ENCODE measurements at places on chromosomes 7 and 10.

DNA sequence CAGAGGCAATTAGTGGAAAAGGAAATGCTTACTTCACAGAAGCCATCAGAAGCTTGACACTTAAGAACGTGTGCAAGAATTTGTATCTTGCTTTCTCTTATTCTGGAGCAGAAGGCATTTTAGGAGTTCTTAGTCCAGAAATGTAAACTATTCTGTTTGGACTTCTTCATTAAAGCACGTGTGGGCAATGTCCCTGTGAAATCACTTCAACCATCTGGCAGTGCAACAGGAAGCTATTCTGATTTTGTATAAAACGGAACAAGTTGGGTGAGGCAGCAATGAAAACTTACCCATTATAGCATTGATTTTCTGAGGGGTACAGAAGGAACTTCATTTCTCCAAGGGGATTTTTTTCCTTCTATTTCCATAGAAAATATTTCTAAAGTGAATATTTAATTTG, 21.3 kb upstream of the ARHGAP21 start:
- DNase-seq = no peak

- peak; percentile 92 for DNase-seq
These were observed 71.9 kb upstream of the DUSP5 start for GRCh38 chr10:110425684-110426293.

DNA sequence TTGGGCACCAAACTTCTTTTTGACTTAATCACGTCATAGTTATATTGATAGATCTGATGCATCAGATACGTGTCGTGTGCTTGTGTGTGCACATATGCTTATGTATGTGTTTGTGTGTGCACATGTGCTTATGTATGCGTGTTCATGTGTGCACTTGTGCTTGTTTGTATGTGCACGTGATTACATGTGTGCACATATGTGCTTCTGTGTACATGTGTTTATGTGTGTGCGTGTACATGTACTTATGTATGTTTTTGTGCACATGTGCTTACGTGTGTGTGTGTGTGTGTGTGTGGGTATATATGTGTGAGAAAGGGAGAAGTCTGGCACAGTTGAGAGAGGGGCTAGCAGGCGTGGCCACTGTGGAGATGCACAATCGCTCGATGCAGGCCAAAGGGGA, 173.4 kb downstream of the WDR37 start:
- no peak for DNase-seq

- DNase-seq = no peak
These were observed 201.4 kb upstream of the NPVF start for GRCh38 chr7:25429731-25430130.

DNA sequence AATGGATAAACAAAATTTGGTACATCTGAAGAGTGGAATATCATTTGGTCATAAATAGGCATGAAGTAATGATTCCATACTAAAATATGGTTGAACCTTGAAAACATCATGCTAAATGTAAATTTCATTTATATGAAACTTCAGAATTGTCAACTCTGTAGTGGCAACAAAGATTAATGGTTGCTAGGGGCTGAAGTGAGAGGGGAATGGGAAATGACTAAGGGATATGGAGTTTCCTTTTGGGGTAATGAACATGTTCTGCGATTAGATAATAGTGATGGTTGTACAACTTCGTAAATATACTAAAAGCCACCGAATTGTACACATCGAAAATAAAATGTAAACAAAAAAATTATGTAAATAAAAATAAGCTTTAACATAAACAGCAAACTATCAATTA, 384.1 kb upstream of the STEAP1 start:
- no peak for DNase-seq

- peak; percentile 66 for DNase-seq
These were observed 185.0 kb upstream of the TMEM196 start for GRCh38 chr7:19958309-19958896.

DNA sequence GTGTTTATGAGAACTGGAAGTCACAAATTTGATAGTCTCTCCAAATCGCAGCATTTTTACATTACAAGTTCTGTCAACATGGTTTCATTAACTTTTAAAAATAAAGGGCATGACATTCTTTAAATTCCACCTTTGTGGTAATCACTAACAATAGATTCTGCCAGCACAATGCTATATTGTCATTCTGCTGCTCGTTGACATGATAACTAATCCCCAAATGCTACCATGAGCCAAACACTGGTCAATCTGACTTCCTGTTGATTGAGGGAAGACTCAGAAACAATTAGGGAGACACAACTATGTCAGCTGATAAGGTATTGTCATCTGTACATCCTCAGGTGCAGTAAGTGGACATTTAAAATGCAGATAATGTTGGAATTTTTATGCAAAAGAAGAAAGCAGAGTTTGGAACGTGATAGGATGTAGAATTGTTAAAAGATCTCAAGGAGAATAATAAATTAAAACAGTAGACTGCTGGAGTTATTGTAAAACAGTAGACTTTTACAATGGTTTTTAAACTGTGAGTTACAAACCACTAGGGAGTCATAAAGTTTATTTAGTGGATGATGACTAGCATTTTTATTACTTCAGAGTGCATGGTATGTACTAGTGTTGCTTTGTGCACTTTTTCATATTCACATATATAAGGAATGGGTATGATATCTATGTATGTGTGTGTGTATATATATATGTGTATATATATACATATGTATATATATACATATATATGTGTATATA, 126.4 kb upstream of the DKK1 start:
- DNase-seq = peak; percentile 32

DNA sequence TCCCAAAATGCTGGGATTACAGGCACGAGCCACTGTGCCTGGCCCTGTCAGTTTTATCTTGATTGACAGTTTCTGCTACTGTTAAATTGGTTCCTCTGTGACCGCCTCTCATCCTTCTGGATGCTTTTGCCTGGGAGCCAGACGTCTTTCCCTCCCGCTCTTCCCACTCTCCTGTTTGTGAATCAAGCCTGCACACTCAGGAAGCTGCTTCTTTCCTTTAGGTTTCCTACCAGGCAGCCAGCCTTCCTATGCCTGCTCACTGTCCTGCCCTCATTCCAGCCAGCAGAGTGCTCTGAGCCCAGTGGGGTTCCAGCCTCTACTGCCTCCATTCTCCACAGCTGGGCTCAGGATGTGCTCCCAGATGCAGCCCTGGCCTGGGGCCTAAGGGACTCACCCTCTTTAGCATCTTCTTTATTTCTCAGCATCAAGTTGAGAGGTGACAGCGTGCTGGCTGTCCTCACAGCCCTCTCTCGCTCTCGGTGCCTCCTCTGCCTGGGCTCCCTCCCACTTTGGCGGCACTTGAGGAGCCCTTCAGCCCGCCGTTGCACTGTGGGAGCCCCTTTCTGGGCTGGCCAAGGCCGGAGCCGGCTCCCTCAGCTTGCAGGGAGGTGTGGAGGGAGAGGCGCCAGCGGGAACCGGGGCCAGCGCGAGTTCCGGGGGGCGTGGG, 5.1 kb downstream of the SH2D4B start:
- DNase-seq = no peak

DNA sequence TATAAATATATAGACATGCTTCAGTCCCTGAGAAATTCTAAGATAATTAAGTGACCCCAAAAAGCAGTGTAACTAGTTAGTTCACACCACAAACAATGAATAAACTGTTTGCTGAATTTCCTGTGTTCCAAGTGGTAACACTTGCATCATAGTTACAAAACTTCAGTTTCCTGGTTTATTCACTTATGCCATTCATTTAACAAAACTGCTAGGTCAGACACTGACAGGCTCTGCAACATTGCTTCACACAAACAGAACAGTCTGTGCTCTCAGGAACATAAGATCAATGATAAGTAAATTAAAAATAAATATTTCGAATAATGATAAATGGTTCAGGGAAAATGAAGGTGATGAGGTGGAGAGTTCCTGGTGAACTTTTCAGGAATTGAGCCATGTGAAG, 133.3 kb upstream of the NAMPT start:
- no peak for DNase-seq

DNA sequence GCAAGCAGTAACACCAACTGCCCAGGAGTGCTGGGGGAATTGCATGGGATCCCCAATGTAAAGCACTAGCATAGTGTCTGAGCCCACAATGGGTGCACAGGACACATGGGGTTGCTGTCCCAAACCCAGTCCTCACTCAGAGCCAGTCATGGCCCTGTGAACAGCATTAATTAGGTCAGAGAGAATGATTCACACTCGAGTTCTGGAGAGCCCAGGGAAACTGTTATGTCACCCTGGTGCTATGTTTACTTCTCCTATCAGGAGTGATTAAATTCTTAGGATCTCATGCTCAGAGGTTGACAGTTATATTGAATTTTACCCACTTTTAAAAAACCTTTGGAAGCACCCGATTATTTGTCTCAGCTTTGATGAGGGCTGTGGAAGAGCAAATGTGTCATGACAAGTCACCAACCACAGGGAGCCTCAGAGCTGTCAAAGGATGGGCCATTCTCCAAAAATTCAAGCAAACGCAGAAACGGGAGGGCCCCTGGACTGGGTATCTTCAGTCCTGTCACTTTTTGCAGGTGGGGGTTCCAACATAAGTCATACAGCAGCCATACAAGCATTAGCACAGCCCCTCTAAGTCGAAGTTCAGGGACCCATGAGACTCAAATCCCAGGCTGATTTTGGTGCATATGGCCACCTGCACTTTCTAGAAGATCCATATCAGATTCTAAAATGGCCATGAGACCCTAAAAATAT, 1.3 kb upstream of the RASSF4 start:
- peak; percentile 79 for DNase-seq

- DNase-seq = no peak
These were observed 31.1 kb downstream of the ZC3HAV1 start for GRCh38 chr7:139078399-139078798.

- DNase-seq = peak; percentile 69
These were observed 152.4 kb upstream of the GNAI1 start for GRCh38 chr7:79982141-79982770.

Measured in fibroblast of skin of back (primary cell).